Astrocyte (in vitro differentiated cells and primary cell): ENCODE measurements at places on chromosomes 2 and 18.
A peak's percentile ranks its signal among the peaks of the same experiment; 100 is the strongest.

- no peak for DNase-seq
Observed at GRCh38 chr2:217978536-217979150, 24.2 kb downstream of the TNS1 start.

GRCh38 chr2:239830121-239831000 lies 194.8 kb downstream of the NDUFA10 start:
- no peak for DNase-seq

DNA sequence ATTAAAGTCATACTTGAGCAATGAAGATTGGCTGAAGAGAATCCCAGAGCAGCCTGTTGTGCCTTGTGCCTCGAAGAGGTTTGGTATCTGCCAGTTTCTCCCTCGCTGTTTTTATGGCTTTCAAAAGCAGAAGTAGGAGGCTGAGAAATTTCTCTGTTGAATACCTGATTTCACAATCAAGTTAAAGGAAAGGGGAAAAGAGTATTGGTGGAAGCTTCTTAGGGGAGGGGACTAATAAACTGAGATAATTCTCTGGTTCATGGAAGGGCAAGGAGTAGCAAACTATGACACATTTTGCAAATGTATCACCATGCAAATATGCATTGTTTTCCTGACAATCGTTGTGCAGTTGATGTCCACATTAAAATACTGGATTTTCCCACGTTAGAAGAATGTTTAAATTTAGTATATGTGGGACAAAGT lies at the start of gene IL1B:
Gene IL1B, minus strand, starts transcription at position 85 of the 423 bp plus-strand sequence. CDS start 550 bp downstream, outside the sequence.
- DNase-seq: peak; percentile 77

- no peak for DNase-seq
Observed at GRCh38 chr2:96529376-96530143, 7.0 kb upstream of the ARID5A start.

DNA sequence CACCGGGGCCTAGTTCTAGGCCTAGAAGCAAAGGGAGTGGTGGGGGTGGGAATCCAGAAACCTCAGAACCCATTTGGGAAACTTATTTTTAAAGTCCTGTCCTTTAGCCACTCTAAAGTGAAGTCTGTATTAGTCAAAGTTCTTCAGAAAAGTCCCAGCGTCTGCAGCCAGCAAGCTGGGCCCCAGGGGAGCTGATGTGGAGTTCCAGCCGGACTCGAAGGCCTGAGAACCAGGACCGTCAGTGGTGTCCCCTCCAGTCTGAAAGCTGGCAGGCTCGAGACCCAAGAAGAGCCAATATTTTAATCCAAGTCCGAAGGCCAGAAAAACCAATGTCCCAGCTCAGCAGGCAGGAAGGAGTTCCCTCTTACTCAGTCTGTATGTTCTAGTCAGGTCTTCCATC lies 32.4 kb downstream of the ID2 start:
- no peak for DNase-seq
